Hepatocyte (in vitro differentiated cells): ENCODE measurements at places on chromosomes 2 and 18. TPM values are rescaled to one million over a fixed set of nuclear protein-coding genes. Genes with fewer than 3 reads are reported as not detected.

- no peaks in the 10 kb centered on the region for H3K27me3 ChIP-seq
- no peaks in the 10 kb centered on the region for H3K36me3 ChIP-seq
- H3K27ac ChIP-seq = no peak overlapping the region
- no peak for DNase-seq
- H3K4me1 ChIP-seq = no peaks in the 10 kb centered on the region
Observed at GRCh38 chr2:214127571-214127970, 283.3 kb upstream of the VWC2L start.

The UGT1A5 gene
- not detected in 2 replicates for polyA plus RNA-seq

- DNase-seq = no peak
- no peaks in the 10 kb centered on the region for H3K36me3 ChIP-seq
- H3K27ac ChIP-seq = no peak overlapping the region
Observed at GRCh38 chr18:63195326-63196159, 124.0 kb downstream of the BCL2 start.

The TCF7L1 gene
- 20.6 and 26.2 TPM in 2 replicates for polyA plus RNA-seq

DNA sequence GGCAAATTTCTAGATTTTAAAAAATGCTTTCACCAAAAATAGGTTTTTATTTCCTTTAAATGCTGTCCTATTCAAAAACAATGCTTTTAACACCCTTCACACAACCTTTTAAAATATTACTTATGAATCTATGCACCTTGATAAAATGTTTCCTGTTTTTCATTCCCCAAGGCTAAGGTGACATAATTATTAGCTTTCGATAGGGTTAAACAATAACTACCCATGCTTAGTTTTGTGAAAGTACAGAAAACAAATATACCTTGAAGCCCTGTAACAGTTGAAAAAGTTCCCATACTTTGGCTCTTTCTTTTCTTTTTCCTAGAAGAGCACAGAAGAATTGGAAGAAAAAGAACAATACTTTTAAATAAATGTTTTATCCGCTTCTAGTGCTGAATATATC, 54.9 kb upstream of the ITPRID2 start:
- no peak for DNase-seq
- peak overlapping the region; percentile 37 for H3K27ac ChIP-seq
- no peak overlapping the region for H3K4me3 ChIP-seq
- H3K4me1 ChIP-seq = no peaks in the 10 kb centered on the region
- H3K27me3 ChIP-seq = no peaks in the 10 kb centered on the region
